ENCODE measurements at places on chromosomes 6 and 20.

- DNase-seq, result peak; percentile 44
Observed at GRCh38 chr6:30272032-30272431, 54.7 kb upstream of the TRIM39 start.

DNA sequence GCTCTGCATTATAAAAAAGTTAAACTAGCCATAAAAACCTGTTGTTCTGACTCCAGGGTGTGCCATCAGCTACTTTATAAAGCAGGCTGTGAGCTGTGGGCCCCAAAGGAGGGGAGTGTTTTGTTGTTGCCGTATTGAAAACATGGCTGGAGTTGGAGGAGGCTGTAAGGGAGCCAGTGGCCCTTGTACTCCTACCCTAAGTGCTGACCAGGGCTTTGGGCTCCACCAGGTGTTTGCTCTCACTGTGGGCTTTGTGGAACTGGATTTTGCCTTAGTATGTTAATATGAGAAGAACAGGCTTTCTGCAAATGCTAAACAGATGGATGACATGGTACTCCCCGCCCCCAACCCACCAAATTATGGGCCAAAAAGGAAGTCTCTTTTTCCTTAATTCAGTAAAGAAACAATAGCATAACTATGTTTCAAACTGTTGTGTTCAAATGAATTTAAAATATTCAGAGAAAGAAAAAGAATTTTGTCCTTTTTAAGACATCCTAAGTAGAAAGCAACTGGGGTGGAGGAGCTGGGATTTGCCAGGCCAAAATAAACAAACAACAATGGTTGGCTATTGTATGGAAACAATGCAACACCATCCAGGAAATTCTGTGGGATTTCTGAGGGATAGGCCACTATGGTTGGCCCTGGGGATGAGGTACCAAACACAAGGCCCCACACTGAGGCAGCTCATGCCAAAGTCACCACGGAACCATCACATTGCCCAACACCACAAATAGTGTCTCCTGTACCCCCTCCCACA is 63.3 kb downstream of the PLCG1 start:
- DNase-seq, result no peak

GRCh38 chr20:15945289-15945688 is 628.0 kb downstream of the KIF16B start:
- DNase-seq, result no peak

DNA sequence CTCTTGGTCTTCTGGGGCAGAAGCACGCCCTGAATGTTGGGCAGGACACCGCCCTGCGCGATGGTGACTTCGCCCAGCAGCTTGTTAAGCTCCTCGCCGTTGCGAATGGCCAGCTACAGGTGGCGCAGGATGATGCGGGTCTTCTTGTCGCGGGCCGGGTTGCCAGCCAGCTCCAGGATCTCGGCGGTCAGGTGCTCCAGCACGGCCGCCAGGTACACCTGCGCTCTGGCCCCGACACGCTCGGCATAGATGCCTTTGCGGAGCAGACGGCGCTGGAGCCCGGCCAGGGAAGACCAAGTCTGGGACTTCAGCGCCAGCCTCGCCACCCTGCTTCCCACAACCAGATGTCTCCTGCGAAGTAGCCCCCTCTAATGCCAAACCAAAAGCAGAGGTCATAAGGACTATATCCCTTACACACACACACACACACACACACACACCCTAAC is 8.0 kb upstream of the SLC17A3 start:
- no peak for DNase-seq

- no peak for DNase-seq
Observed at GRCh38 chr6:42403831-42404230, 47.9 kb downstream of the TRERF1 start.

DNA sequence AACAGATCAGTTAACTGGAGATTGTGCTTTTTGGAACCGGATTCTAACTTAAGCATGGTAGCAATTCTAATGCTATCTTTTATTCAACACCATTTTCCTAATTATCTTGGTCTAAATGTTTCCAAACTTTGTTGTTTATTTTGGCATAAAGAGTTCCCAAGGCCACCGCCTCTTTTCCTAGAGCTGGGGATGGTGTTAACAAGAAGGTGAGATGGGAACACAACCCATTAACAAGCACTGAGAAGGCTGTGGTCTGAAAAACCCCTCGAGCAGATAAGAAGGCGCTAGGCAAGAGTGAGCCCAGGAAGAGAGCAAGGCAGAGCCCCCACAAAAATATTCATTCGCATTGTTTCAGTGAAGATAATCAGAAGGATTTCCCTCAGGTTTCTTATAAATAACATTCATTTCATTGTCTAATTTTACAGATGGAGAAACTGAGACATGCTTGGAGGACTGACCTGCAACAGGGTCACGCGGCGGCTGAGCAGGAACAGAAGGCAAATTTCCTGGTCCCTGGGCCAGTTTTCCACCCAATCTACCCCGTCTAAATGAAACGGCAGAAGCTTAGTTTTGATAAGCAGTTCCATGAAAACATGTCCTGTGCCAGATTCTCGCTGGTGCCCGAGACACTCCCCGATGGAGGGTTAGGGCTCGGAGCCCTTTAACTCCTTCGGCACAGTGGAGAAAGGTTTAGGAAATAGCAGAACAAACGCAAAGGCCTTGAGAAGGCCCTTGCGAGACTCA is 155.6 kb downstream of the FOXC1 start:
- no peak for DNase-seq

GRCh38 chr6:149212206-149212605 is 105.3 kb upstream of the TAB2 start:
- DNase-seq, result no peak

DNA sequence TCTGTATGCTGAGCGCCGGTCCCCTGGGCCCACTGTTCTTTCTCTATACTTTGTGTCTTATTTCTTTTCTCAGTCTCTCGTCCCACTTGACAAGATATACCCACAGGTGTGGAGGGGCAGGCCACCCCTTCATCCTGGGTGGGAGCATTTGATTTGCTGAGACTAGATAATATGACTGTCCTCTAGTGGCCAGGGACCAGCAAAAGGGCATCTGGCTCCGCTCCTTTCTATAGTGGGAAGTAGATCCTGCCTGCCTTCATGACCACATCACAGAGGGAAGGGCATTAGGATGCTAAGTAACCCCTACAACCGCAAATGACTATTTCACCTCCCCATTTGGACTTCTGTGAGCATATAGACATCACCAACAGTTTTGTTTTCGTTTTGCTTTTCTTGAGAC is 64.5 kb downstream of the TRMT6 start:
- DNase-seq, result no peak

GRCh38 chr6:33592595-33593413 is 12.7 kb upstream of the BAK1 start:
- no peak for DNase-seq

DNA sequence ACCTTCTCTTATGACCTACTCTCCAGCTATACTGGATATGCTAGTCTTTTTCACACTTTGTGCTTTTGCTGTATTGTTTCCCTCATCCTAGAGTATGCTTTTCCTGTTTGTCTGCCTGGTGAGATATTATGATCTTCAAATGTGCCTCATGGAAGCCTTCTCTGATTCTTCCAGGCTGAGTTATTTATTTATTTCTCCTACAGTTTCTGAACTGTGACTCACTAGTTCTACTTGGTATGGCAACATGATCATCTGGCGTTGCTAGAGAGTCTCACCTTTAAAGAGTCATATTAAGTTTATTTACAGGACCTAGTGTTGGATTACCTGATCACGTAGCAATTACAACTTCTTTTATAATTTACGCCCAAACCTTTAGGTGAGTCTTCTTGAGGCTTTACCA is 81.2 kb upstream of the HDAC2 start:
- DNase-seq, result no peak

- DNase-seq, result no peak
Observed at GRCh38 chr20:46111028-46111835, 6.9 kb upstream of the CD40 start.

DNA sequence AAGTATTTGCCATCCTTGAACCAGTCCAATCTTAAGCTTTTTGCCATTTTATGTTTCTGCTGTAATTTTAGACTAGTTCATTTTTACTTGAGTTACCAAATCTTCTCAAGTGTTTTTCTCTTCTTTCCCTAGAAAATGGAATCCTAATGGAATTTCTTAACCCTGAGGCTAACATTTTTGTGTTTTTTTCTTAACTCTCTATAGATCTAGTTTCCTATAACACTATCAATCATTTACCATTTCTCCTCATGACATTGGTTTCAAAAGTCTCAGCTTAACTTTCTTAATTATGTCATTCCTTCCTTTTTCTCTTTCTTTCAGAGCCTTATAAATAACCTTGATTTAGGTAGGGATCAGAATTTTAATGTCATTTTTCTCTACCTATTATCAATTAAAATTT is 54.8 kb downstream of the SENP6 start:
- DNase-seq, result no peak

DNA sequence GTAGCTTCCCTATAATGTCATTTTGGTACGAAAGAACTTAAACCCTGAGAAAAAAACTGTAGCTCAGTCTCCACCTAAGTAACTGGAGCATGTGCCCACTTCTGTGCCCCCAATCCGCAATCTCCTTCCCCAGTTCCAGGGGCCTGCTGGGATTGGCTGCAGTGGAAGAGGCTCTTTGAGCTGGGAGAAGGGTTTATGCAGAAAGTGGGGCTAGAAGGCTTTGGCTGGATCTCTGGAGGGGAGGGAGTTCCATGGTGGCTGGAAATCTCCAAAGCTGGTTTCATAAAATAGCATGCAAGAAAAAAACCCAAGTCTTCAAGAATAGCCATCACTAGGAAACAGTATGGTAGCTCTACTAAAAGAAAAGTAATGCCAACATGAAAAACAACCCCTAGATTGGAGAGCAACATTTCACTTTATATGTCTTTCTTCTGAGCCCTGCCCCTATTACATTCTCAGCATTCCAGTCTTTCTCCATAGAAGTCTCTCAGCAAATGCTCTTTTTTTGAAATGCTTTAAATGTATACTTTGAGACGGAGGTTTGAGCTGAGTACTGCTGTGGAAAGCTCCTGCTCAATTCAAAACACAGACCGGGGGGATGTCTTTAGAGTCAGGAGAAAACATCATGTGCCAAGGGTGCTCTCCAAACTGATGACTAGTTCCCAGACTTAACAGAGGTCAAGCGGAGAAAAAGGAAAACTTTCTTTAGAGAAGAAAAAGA is 36.0 kb upstream of the FOXO3 start:
- no peak for DNase-seq

DNA sequence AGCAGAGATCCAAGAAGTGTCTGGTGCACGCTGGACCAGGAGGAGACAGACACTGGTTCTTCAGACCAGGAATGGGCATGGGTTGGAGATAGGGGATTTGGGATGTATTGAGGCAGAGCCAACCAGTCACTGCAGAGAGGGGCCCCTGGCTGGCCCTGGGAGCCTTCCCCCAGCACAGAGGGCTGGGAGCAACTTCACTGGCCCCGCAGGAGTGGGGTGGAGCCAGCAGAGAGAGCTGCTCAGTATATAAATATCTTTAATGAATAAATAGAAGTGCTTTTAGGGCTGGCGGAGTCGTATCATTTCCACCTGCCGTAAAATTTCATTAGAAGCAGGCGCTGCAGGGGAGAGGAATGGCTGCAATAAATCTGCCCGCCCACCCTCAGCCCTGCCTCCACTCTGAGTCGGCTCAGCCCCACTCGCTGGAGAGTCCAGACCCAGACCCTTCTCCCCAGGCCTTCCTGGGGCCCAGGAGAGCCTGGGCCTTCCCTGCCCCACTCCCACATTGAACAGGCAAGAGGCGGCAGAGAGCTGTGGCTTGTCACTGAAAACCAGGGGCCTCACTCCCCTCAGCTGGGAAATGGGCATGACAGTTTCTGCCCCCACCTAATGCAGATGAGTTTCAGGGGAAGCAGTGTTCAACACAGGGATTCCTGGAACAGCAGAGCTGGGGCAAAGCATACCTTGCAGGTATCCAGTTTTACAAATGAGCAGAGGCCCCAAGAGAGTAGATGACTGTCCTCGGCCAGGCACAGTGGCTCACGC is 23.9 kb upstream of the VSTM2L start:
- no peak for DNase-seq

- no peak for DNase-seq
Observed at GRCh38 chr6:139982652-139983295, 608.3 kb upstream of the CITED2 start.

DNA sequence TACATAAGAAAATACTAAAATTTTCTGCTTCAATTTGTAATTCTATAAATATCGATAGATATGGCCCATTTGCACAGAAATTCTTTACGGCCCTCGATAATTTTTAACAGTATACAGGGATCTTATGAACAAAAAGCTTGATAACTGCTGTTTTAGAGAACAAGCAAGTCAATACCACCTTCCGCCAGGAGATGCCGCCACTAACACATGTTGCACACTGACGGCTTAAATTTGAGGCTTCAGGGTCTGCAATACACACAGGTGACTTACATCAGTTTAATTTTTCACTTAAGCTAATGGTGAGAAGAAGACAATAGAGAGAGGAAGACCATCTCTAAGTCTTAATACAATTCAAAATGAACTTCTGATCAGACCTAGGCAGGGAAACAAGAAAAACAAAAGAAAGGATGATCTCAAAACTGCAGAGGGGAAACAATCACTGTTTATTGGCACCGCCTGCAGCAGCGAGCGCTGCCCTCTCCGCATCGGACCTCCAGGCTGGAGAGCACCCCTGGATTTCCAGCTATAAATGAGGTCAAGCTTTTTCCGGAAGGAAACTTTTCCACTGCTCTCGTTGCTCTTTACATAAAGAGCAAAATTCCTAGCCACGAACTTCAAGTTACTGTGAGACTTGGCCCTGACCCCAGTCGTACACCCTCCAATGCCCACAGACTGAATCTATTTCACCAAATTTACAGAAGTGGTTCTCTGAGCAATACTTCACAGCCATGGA is 53.9 kb downstream of the OTOR start:
- DNase-seq, result peak; percentile 66

DNA sequence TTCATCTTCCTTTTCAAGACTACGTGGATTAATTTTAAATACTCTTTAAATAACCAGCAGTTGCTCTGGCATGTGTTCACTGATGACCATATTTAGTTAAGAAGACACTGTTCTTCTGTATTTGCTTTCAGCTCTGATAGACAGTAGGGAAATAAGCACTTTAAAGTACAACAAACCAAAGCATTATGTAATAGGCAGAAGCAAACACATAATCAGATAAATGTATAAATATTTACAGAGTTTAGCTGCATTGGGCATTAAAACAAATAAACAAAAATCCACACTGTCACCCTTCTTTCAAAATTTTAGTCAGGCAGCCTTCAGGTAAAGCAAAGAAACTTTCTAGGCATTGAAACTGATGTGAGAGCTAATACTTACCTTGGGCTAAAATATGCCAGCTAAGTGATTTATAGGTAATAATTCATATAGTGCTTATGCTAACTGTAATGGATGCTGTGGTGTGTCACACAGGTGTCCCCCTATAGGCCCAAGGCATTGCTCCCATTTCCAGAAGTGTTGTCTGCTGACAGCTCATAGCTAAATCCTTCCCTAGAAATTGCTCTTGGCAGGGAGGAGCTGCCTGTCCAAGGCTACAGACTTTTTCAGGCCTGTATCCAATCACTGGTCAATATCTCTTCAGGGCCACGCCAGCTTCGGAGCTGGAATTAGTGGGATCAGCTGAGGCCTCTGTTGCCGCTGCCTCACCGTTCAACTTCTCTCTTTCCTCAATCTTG is 111.5 kb upstream of the CITED2 start:
- DNase-seq, result no peak

GRCh38 chr20:38460040-38460623 is 12.5 kb upstream of the RALGAPB start:
- peak; percentile 92 for DNase-seq

- DNase-seq, result no peak
Observed at GRCh38 chr20:62051546-62052255, 14.0 kb downstream of the TAF4 start.

- DNase-seq, result no peak
Observed at GRCh38 chr6:134577998-134578397, 260.1 kb upstream of the SGK1 start.

Measured in HepG2 (cell line).